ENCODE measurements at places on chromosomes 2 and 18.
A peak's percentile ranks its signal among the peaks of the same experiment; 100 is the strongest.

DNA sequence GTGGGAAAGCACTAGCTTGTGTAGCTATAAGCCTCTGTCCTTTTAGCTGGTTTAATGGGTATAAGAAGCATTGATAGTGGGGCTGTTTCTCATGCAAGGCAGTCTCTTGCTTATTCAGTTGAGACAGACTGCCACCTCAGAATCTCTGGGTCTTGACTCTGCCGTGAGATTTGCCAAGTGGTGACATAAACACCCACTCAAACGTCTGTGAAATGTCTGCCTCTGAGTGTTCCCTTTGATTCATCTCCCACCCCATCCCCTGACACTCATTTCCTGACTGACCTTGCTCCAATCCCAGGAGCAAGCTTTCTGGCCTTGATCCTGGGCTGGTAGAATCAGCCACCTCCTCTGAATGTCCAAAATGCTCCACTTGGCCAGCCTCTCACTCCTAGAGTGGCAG is 141.9 kb upstream of the RBMS1 start:
- DNase-seq, result no peak

- no peak for DNase-seq
These were observed 2.1 kb downstream of the KIDINS220 start for GRCh38 chr2:8835279-8835678.

- no peak for DNase-seq
These were observed 146.2 kb downstream of the PRKCE start for GRCh38 chr2:45797451-45798230.

GRCh38 chr2:239407112-239407511 is 6.3 kb upstream of the HDAC4 start:
- DNase-seq, result no peak

DNA sequence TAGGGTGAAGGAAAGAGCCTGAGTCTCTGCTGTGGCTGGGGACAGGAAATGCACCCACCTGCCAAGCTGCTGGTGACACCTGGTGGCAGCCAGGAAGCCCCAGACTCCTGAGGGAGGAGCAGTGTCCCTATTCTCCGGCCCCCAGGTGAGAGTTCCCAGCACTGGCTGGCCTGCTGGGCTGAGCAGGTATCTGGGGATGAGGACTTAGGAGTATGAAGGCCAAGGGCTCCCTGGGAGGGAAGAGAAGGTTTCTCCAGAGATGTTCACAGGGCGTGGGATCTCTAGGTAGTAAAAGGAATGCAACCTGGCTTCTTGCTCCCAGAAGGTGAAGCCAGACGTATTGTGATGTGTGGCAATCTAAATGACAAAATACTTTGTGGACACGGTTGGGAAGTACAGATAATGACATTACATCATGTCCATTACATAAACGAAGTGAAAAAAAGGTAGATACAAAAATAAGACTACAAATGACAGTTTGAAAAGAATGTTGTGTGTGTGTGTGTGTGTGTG is 75.8 kb upstream of the SLC1A4 start:
- no peak for DNase-seq

DNA sequence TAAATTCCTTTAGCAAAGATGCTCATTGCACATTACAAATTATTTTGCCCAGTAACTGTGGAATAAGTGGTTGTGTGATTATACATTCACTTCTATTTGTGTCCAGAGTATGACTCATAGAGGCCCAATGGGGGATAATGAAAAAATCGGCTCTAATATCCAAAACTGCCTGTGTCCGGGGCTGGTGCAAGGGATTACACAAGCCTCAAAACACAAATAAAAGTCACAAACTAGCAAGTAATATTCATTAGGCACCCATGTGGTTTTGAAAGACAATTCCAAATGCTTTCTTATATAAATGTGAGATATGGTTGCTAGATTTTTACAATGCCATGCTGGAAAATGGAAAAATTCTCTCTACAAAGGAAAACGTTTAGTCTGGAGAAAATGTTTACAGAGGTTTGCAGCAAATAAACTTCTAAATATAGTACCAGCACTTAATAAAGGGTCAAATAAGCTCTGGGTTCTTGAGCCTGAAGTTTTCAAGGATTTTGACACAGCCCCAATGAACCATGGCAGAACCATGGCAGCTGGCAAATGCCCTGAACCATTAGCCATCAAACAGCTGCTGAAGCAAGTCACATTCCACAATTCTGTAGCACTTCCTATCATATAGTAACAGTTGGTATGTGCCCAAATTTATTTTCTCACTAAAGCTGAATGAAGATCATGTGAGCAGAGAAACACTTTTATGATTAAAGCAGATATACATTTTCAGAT is 40.5 kb downstream of the IRS1 start:
- no peak for DNase-seq

DNA sequence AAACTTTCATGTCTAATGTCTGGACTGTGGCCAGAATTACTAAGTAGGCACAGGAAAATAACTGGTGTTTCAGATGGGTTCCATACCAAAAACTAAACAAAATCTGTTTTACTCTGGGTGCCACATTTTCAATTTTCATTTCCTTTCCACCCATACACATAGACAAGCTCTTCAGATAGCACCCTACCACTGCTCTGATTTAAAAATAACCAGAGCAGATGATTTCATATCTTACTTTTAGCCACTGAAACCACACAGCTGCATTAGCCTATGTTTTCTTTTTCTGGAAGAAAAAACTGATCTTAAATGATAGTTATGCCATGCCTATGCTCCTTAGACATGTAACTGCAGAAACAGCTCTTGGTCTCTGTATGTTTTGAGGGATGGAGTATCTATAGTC is 647.6 kb downstream of the CPS1 start:
- DNase-seq, result no peak

DNA sequence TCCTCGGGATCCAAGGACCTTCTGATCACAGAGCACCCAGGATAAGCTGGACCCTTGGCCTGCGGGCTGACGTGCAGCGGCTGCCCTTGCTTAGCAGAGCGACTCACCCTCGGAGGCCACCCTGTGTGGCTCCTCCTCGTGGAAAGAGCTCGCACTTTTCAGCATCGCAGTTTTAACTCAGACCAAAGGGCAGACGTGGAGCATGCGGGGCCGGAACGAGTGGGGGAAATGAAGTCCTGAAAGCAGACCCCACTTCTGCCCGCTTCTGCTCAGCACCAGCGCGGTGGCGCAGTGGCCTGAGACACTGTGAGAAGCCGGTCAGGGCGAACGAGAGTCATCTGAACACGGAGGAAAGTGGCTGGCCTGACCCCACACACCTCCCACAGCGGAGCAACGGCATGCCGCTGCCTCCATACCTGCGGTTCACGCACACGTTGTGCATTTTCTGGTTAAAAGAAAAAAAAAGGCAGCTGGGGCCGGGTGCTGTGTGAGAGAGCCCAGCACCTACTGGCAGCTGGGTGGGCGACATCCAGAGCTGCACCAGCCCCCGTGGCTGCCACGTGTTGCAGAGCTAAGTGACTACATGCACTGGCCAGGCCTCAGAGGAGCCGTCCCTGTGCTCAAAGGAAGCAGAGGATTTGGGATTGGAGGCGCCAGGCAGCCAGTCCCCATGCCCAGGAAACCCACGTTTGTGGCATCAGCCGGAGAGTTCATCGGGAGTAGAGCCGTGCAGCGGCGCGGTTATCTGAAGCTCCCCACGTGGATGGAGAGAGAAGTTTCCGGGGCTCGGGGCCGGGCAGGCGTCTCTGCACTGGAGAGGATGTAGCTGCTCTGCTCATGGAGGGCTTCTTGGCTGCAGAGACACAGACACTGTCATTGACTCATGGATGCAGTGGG is 89.7 kb downstream of the USP40 start:
- DNase-seq, result no peak

- DNase-seq, result no peak
These were observed 255.1 kb upstream of the THUMPD2 start for GRCh38 chr2:40034198-40034597.

DNA sequence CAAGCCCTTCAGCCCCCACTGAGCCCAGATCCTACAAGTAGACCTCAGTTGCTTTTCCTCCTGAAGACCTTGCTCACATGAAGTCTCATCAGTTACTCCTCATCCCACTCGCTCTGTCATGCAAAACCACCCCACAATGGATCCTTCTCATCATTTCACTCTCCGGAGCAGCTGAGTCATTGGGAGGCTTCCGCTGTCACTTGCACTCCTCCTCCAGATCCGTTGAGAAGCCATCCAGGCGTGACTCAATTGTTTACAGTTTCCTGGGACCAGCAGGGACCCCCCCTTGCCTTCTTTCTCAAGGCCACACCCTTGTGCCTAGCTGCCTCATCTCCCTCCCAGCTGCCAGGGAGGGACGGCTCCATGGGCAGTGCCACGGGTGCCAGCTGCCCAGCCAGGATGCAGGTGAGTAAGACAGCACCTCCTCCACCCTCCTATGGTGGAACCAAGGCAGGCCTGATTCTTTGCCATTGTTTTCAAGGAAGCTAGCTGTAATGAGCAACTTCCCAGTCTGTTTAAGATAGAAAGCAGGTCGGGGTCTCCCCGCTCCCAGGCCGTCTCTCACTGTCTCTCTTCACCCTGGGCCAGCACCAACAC is 16.3 kb downstream of the GPR55 start:
- DNase-seq, result peak; percentile 60

GRCh38 chr2:106570316-106570715 is 83.2 kb downstream of the CD8B2 start:
- DNase-seq, result no peak

GRCh38 chr2:11764920-11765319 is 18.5 kb downstream of the LPIN1 start:
- no peak for DNase-seq

DNA sequence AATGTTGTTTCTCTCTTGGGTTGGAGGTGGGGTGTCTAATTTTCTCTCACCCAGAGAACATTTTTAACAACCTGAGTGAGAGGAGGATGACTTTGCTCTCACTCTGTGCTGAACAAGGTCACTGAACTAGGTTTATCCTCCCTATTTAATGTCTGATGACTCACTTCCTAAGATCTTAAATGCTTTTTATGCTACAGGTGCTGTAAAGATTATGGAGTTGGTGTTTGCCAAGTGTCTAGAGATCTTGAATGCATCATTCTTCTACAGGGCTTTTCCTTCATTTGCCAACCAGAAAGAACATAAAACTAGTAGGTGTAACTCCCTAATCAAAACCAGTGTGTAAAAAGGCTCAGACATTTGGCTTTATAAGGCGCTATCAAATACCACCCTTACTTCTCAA is 350.5 kb upstream of the ETAA1 start:
- DNase-seq, result no peak

- DNase-seq, result no peak
These were observed 455 bp upstream of the AGAP1 start for GRCh38 chr2:235493402-235493774.

DNA sequence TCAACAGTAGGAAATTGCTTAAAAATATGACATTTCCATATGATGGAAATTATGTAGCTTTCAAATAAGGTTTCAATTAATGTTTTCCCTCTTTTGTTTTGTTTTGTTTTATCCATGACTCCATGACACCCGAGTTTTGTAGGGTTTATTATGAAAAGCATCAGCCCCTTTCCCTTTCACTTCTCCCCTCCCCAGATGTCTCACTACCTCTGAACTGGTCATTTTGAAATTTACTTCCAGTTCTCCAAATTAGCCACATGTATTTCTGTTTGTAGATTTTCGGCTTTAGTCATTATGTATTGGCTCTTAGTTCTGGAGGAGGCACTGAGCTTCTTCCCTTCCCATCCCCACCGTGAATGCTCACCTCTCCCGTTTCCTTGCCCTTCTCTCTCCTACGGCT is 18.6 kb upstream of the VPS4B start:
- DNase-seq, result no peak

- no peak for DNase-seq
These were observed 417.5 kb upstream of the HS6ST1 start for GRCh38 chr2:128736046-128736688.

GRCh38 chr18:11237066-11237465 is 87.7 kb upstream of the PIEZO2 start:
- no peak for DNase-seq

- no peak for DNase-seq
These were observed 73.3 kb upstream of the ATIC start for GRCh38 chr2:215238485-215239098.

GRCh38 chr2:41695198-41696113 is 352.4 kb upstream of the PKDCC start:
- no peak for DNase-seq

DNA sequence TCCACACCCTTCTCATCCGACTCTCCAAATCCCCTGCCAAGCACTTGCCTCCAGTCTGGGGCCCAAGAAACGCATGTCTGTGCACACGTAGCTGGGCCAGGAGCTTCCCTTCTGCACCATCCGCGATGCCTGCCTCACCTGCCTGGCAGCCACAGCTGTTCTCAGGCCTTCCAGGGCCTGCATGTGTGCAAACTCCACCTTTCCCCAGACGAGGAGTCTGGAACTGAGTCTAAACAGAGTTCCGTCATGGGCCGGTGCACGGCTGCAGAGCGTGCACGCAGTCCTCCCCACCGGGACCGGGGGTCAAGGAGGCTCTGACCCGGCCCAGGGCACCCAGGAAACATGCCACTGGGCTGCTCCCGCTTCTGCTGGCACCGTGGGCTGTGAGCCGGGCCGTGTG is 66.8 kb upstream of the SALL3 start:
- DNase-seq, result no peak

GRCh38 chr2:20702563-20702962 is 35.6 kb downstream of the GDF7 start:
- no peak for DNase-seq

DNA sequence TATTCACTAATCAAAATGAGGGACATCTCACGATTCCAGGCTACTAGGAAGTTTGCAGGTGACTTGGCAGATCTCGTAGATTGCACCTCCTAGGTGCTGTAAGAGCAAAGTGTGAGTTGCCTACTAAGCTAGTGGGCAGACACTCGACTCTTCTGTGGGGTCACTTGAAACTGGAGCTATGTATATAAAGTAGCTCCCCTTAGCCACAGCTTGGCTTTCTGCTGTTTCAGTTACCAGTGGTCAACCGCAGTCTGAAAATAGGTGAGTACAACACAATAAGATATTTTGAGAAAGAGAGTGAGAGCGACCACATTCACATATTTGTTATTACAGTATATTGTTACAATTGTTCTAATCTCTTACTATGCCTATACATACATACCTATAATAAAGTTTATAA is 23.3 kb downstream of the CTAGE1 start:
- DNase-seq, result no peak

DNA sequence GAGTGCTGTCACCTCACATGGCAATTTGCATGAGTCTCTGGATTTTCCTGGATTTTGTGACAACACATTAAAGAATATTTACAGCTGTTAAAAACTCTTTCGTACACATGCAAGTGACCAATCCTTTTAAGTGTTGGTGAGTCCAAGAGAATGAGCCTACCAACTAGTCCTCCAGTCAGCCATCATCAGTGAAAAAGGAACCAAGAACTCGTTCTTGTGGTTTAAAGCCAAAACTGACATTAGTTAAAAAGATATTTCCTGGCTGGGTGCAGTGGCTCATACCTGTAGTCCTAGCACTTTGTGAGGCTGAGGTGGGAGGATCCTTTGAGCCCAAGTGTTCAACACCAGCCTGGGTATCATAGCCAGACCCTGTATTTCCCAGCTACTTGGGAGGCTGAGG is 215.4 kb upstream of the ITGA4 start:
- no peak for DNase-seq

- DNase-seq, result no peak
These were observed 14.1 kb downstream of the SERPINB7 start for GRCh38 chr18:63789327-63789726.

- DNase-seq, result no peak
These were observed 288.1 kb upstream of the CELF4 start for GRCh38 chr18:37853706-37854105.

- no peak for DNase-seq
These were observed 44.5 kb upstream of the MAP4K3 start for GRCh38 chr2:39481611-39482010.

Data from AML-193 (cell line).